ENCODE measurements at places on chromosomes 1 and 21.
A peak's percentile ranks its signal among the peaks of the same experiment; 100 is the strongest.

DNA sequence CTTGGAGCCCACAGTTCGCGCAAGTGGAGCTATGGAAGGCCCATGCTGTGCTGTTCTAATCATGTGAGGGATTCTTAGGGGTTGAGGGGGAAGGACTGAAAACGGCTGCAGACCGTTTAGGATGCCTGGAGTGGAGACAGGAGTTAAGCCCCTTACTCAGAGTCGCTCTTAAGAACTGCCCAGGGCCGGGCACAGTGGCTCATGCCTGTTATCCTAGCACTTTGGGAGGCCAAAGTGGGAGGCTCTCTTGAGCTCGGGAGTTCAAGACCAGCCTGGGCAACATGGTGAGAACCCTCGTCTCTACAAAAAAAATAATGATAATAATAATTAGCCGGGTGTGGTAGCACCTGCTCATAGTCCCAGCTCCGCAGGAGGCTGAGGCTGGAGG, 1.1 kb downstream of the ZNF672 start:
- no peak for DNase-seq

DNA sequence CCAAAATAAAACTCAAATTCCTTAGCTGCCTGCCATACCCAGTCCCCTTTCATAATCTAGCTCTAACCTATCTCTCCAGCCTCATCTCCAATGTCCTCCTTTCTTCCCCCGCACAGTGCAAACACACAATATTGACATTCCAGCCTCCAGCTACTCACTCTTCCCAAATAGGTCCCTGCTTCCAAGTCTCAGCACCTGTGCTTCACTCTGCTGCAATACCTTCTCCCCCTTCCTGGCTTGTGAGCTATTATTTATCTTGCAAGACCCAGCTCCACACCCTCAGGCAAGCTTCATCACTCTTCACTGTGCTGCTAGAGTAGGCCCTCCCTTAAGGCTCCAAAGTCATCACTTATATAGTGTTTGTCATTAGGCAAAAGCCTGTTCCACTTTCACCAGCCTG, 9.7 kb downstream of the PLPP3 start:
- DNase-seq = no peak

DNA sequence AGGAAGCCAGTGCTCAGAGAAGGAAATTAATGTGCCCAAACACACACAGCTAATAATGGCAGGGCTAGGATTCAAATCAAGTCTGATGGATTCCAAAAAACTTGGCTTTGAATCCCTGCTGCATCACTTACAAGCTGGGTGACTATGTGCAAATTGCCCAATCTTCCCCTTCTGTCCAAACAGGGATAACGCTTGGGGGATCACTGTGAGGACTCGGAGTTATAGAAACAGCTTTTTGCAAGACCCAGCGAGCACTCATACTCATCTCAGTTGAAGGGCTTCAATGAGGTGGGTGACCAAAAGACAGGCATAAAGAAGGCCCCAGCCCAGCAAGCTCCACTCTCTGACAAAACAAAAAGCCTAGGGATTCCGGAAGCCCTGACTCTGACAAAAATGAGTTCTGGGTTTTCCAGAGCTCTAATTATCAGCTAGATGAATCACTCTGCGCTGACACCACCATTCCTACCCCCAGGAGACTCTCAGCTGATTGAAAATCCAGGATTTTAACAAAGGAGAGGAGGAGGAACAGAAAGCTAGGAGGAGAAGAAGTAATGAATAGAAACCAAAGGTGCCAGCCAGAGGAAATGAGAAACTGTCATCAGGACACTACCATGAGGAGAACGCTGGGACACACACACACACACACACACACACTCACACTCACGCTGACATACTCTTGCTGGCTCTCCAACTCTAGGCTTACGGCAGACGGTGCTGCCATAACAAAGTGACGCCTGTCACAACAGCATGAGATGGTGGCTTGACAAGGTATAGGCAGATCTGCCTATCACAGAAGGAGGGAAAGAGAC, 1.6 kb upstream of the STK40 start:
- peak; percentile 92 for DNase-seq

- peak; percentile 58 for DNase-seq
Measured at GRCh38 chr1:100009458-100009857, 39.7 kb downstream of the SLC35A3 start.

DNA sequence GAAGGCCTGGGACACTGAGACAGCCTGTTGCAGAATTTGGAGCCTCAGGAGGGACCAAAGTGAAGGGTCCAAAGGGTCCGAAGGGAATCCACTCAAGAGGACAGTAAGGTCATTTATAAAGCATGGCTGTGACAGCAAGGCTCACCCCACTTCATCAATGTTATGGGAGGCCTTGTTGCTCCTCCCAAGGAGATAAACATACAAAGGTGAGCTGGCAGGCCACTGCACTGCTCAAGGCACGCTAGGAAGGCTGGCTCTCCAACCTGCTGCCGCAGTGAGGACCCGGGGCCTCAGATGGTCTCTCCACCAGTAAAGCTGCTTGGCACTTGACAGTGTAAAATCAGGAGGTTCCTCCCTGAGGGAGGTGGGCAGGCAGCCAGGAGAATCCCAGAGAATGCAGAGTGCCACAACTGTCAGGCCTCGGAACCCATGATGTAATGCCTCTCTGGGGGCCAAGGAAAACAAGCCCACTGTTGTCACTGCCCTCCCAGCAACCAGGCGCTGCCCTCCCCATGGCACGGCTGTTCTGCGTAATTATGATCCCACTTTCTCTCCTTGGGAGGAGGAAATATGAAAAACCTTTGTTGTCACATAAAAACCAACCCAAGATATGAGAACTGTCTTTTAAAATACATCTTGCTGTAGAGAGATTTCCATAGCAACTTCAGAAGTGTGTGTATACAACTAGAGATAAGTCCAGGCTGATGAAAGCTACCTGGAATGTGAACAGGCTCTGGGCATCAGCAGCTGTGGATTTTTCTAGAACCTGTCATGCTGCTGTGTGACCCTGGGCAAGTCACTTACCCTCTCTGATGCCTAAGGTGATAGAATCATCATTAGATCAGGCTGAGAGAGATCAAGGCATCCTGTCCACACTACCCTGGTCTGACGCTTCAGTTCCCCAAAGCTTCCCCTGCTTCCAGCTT, 102.5 kb downstream of the KCNN3 start:
- no peak for DNase-seq

- no peak for DNase-seq
Measured at GRCh38 chr1:110455151-110455550, 4.2 kb downstream of the PROK1 start.

GRCh38 chr21:28261298-28261697, 731.4 kb downstream of the LTN1 start:
- DNase-seq = peak; percentile 19

- peak; percentile 64 for DNase-seq
Measured at GRCh38 chr1:72439036-72439435, 156.7 kb upstream of the NEGR1 start.

DNA sequence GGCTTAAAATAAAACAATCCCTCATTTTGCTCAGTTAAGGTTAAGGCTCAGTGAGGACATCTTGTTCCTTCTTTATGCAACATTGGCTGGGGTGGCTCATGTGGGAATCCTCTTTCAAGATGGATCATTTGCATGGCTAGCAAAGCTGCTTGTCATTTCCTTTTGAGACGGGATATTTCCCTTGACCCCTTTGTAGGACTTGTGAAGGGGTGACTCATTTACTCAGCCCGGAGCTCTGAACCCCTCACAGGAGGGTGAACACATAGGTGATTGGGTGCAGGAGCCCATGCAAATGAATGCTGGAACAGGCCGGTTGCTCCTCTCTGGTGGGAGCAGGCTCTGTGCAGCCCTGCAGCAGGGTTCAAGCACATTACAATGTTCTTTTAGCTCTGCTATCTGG, 15.8 kb upstream of the C8A start:
- DNase-seq = peak; percentile 70

DNA sequence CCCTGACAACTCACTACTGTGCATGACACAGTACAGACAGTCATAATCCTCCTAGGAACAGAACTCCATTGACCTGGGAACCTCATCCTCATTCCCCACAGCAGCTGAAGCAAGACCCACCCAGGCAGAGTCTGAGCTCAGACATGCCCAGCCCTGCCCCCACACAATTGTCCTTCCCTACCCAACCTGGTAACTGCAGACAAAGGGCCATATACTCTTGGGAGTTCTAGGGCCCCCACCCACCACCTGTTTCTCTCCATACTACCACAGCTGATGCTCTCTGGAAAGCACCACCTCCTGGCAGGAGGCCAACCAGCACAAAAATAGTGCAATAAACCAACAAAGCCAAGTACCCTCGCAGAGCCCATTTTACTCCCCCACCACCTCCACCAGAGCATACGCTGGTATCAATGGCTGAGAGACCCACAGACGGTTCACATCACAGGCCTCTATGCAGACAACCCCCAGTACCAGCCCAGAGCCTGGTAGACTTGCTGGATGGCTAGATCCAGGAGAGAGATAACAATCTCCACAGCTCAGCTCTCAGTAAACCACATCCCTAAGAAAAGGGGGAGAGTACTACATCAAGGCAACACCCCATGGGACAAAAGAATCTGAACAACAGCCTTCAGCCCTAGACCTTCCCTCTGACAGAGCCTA, 159.7 kb upstream of the CXADR start:
- DNase-seq = no peak
